ENCODE measurements at places on chromosomes 3 and 15.

GRCh38 chr15:75966073-75966472, 46.2 kb downstream of the NRG4 start:
- no peak for DNase-seq

GRCh38 chr3:174125267-174125824, 727.8 kb downstream of the NLGN1 start:
- no peak for DNase-seq

DNA sequence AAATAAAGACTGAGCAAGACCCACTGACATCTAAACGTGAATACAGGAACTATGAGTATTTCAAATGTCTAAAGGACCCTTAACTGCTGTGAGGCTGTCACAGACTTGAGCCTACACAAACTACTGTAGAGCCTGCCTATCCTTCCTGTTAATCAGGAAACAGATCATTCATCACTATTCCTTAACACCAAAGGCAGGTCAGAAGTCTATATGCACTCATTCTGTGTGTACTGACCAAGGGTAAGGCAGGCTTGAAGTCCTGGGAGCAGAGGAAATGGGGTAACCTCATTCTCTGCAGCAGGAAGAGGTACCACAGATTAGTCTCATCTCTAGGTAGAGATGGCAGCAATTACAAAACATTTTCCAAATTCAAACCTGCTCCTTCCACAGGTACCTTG, 30.7 kb downstream of the NPTN start:
- DNase-seq, result no peak

GRCh38 chr3:138165061-138165460, 9.7 kb downstream of the DBR1 start:
- DNase-seq, result no peak

DNA sequence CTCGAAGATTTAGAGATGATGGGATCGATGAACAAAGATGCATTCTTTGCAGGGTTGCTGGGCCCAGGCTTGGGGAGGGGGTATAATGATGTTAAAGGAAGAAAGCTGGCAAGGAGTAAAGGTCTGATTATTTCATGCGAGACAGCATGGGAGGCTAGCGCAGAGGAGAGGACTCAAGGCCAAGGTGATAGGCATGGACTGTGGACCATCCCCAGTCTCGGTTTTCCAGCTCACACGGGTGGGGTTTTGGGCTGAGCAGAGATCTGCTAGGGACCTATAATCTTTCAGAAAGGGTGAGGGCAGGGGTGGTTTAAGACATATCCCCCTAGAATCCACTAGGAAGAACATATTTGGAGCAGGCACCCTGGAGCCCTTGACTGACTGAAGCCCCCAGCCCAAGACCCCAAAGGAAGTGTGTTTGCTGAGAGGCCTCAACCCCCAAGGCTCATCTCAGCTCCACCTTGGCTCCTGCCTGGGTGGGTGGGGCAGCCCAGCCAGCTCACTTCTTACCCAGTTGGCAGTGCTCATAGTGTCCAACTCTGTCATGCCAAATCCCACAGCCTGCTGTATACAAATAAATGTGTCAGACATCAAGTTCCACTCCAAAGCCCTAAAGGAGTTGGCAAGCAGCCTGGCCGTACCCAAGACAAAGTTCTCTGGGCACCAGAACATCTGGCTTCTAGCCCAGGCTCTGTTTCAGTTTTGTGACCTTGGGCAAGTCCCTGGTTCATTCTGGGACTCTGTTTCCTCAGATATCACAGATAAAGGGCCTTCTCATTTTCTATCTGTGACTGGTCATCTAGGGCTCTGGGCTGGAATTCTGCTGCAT, 17.9 kb downstream of the ACSBG1 start:
- no peak for DNase-seq

- no peak for DNase-seq
Measured at GRCh38 chr3:129379582-129380358, 48.7 kb downstream of the EFCAB12 start.

- no peak for DNase-seq
Measured at GRCh38 chr3:138809500-138810256, 25.1 kb downstream of the PIK3CB start.

Measured in omental fat pad (tissue), 4 donors.